ENCODE measurements at places on chromosomes 12 and 14.

DNA sequence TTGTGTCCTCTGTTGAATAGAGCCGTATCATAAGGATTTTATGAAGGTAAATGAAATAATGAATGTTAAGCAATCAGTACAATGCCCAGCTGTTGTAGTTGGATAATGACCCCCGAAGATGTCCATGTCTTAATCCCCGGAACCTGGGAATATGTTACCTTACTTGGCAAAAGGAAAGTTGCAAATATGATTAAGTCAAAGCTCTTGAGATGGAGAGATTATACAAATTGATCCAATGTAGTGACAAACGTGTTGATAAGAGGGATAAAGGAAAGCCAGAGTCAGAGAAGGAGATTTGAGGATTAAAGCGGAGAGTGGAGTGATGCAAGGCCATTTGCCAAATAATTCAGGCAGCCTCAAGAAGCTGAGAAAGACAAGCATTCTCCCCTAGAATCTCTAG is 19.2 kb upstream of the MGAT4C start:
- DNase-seq: no peak

DNA sequence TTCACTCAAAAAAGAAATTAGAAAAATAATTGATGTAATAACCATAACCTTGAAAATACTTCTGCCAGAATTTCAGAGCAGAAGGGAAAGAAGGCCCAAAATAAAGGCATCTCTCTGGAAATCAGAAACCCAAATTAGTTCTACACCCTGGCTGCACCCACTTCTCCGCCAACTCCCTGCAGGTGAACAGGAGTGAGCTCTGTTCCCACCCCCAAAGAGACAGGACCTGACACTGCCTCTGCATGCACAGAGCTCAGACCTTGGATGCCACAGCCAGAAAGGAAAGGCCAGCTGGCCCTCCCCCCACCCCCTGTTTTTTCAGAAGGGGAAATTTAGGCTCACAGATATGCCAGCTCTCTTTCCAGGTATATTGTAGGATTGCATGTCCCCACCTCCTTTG is 228.2 kb downstream of the BCL11B start:
- no peak for DNase-seq

- no peak for DNase-seq
Measured at GRCh38 chr12:304805-305204, 42.2 kb upstream of the SLC6A13 start.

DNA sequence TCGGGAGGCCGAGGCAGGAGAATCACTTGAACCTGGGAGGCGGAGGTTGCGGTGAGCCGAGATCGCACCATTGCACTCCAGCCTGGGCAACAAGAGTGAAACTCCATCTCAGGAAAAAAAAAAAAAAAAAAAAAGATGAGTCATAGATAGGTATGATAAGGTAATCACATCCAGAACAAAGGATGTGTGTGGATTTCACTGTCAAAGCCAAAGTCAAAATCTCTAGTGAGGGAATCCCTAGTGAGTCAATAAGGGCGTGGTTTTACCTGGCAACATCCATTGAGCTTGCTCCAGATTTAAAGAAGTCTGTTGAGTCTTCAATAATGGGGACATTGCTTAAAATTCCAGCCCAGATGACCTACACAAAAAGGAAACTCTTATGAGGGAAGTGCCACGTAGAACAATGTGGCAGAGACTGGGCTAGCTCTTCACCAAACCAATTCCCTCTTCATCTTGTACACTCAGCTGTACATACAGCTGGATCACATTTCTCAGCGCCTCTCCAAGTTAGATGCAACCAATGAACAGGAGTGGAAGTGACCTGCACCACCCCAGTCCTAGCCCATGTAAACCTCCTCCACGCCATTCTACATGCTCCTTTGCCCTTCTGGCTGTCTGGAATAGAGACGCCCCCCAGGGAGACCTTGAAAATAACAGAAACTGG is 23.4 kb downstream of the ALDH1L2 start:
- DNase-seq: no peak

DNA sequence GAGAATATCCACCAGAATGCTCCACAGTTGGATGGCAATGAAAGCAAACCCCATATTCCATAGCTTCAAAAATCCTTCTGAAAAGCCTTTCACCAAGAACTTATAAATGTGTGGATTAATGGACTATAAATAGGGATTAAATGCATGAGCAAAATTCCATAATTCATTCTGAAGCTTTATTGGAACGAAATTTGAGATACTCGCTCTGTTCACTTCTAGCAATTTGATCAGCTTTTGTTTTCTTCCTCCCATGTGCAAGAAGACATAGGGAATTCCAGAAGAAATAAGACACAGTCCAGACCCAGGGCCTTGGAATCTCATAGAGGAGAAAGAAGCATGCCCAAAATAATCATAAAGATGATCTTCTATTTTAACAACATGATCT is 285.9 kb upstream of the TMPO start:
- no peak for DNase-seq

- DNase-seq: no peak
Measured at GRCh38 chr12:110699591-110700445, 10.9 kb upstream of the HVCN1 start.

GRCh38 chr12:2224961-2225360 is 172.2 kb downstream of the CACNA1C start:
- no peak for DNase-seq

GRCh38 chr12:107029081-107029480 is 42.1 kb upstream of the MTERF2 start:
- no peak for DNase-seq

GRCh38 chr14:100654814-100655740 is 67.9 kb upstream of the BEGAIN start:
- DNase-seq: no peak

DNA sequence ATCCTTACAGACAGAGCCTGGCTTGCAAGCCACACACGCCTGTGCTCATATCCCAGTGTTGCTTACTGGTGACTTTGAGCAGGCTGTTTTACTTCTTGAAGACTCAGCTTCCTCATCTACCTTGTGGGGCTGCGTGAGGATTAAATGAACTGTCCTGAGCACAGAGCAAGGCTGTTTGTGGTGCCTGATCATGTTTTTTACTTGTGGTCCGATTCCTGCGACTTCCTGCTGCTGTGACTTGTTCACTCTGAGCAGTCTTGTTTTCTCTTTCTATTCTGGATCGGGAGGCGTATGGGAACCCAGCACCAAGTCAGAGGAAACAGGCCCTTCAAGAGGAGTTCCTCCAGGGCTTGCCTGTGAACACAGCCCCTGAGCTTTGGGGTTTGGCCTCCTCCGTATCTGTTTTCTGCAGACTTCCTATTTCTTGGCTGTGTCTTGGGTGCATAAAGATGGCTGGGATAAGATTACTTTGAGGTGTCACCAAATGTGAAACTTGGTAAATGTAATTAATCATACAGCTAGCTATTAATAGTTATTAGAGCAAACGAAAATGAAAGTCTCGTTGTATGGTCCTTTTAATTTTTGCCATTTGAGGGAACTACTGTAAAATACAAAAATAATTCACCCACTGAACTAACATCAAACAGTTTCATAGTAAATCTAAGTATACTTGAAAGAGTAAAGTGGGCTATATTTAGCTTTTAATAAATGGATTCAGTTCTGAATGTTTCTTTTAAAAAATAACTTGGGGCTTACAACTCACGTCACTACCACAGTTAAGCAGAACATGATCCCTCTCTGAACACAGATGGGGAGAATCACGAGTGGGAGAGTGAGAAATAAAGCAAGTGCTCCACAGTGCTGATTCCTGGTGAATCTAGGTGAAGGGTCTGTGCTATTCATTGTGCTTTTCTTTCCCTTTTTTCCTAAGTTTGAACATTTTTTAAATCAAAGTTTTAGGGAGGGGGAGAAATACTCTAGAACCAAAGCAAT is 251.5 kb downstream of the FOXN3 start:
- DNase-seq: no peak

DNA sequence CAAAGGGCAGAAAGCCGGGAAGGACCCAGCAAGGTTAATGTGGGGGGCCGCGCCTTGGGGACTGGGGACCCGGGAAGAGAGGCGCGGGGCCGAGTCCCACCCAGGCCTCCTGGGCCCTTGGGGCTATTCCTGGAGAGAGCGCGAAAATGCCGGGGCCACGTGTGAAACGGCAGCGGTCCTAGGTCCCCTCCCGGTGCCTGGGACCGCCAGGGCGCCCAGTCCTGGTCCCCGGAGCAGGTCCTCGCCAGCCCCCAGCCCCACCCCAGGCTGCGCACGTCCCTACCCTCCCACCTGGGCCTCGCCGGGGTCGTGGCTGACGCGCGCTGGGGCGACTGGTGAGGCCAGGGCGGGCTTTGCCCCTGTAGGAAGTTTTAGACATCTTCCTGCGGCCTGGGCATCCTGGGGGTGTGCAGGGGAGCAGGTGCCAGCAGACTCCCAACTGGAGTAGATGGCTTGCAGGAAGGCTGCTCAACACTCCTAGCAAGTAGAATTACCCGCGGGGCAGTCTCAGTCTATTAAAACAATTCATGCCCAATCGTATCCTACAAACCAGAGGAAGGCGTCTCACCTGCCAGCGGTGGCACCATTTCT is 708 bp downstream of the FAR2 start:
- no peak for DNase-seq

DNA sequence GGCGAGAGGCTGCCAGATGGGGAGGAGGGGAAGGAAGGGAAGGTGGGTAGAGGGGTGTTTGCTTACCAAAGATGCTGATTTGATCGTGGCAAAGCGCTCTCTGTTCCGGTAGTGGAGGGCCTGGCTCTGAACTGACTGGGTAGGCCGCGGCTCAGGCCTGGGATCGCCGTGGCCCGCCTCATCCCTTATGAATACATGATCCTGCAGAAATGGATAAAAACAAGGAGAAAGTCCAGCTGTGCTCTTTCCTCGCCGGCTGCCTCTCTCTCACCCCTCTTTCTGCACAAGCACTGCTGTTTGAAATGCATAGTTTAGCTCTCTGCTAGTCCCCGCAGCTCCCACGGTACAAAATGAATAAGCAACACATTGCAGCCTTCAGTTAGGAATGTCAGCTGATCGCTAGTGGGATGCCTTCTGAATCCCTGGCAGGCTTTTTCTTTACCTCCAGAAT is 53.8 kb downstream of the PEBP1 start:
- no peak for DNase-seq

DNA sequence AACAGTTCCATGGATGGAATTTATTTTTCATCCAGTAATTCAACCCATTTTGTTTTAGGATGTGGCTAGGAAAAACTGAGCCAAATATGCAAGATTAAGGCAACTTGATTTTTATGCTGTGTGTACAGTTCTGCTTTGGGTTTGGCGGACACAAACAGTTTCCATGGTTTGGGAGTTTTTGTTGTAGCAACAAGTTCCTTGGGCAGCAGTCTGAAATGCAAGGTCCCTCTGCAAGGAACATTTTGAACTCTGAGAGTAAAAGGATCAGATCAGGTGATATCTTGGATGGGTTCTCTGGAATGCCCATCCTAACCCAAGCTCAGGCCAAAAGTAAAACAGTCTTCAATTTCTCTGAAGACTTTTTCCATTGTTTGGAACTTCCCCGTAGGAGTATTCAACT is 161.2 kb downstream of the TMX1 start:
- peak; percentile 16 for DNase-seq

Measured in gastrocnemius medialis (tissue), 4 donors.